ENCODE measurements at places on chromosomes 16 and 17. TPM values are rescaled to one million over a fixed set of nuclear protein-coding genes. Genes with fewer than 3 reads are reported as not detected.

WDR90 gene
- total RNA-seq: 174 TPM

PVALEF gene
- not detected for total RNA-seq

KRT222 gene
- not detected for total RNA-seq

- no peak overlapping the region for H3K4me3 ChIP-seq
- no peaks in the 10 kb centered on the region for H3K36me3 ChIP-seq
- no peak for DNase-seq
Observed at GRCh38 chr16:79401782-79402181, 198.8 kb downstream of the MAF start.

- no peaks in the 10 kb centered on the region for H3K27me3 ChIP-seq
- no peak for DNase-seq
- no peak overlapping the region for H3K27ac ChIP-seq
- H3K4me3 ChIP-seq: no peak overlapping the region
- H3K36me3 ChIP-seq: peaks cover 28% of the 10 kb centered on the region
- no peaks in the 10 kb centered on the region for H3K4me1 ChIP-seq
Observed at GRCh38 chr16:28130099-28131088, 66.9 kb upstream of the GSG1L start.

DNA sequence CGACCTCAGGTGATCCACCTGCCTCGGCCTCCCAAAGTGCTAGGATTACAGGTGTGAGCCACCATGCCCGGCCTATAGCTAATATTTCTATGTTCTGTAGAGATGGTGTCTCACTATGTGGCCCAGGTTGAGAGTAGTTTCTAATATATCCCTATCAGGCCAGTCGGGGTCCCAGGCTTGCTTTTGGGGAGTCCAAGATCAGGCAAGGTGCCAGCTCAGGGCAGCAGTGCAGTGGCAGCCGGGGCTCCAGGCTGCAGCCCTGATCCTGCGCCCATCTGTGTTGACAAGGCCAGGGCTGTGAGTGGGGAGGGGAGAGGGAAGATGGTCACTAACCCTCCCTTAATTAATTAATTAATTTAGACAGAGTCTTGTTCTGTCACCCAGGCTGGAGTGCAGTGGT lies 77.6 kb upstream of the CDC42EP4 start:
- H3K4me3 ChIP-seq: no peak overlapping the region
- DNase-seq: no peak
- no peaks in the 10 kb centered on the region for H3K4me1 ChIP-seq

DNA sequence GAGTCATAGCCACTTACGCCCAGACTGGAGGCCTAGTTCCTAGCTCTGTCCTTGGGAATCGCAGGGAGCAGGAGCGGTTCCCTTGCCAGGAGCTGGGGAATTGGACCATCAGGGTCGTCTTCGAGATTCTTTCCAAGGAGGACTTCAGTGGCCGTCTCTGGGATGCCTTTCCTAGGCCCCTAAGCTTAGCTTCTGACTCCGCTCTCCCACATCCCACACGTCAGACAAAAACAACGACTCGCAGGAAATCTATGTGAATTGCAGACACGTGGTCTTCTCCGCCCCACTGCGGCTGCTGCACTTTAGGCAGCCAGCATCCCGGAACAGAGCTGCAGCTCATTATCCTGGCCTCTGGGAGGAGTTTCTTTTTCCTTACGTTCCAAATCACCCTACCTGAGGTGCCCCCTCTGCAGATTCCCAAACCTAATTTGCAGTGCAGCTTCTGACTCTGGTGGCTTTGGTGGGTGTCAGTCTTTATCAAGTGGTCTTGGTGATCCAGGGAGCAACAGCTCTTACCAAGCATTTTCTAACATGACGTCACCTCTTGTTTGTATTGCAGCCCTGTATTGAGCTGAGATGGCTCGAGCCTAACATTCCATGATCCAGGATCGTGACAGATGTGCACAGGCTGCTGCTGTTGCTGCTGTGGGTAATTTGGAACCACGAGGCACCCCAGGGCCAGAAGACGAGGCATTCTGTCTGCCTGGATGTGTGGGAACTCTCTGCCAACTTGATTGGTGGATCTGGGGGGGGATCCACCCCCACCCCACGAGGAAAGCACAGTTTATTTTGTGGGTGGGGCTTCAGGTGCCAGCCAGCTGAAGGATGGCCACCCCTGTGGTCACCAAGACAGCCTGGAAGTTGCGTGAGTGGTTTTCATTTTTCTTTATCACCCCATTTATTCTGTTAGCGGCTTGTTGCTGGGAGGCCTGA lies 1.1 kb downstream of the KATNB1 start:
- peak overlapping the region; percentile 95 for H3K4me3 ChIP-seq
- DNase-seq: no peak
- no peaks in the 10 kb centered on the region for H3K36me3 ChIP-seq
- H3K27me3 ChIP-seq: no peaks in the 10 kb centered on the region
- H3K4me1 ChIP-seq: peaks cover 20% of the 10 kb centered on the region
- peak overlapping the region; percentile 68 for H3K27ac ChIP-seq

GRCh38 chr16:75326333-75326732 lies 74.9 kb upstream of the BCAR1 start:
- H3K36me3 ChIP-seq: no peaks in the 10 kb centered on the region
- no peaks in the 10 kb centered on the region for H3K27me3 ChIP-seq
- no peak overlapping the region for H3K27ac ChIP-seq
- H3K4me1 ChIP-seq: no peaks in the 10 kb centered on the region
- H3K4me3 ChIP-seq: no peak overlapping the region
- DNase-seq: no peak

TMC5 gene
- 37.1 TPM for total RNA-seq

EVPL gene
- 64.0 TPM for total RNA-seq

CCL16 gene
- 0.20 TPM for total RNA-seq

HEATR9 gene
- total RNA-seq: not detected
